ENCODE measurements at places on chromosomes 2 and 18.

GRCh38 chr2:8252997-8253694, 428.7 kb upstream of the ID2 start:
- no peak for DNase-seq

GRCh38 chr2:216632952-216633615, at the start of gene IGFBP2:
IGFBP2 (plus strand) TSS chr2:216633420; CDS start chr2:216633524, 104 bp downstream.
- no peak for DNase-seq

- DNase-seq, result no peak
Observed at GRCh38 chr2:106138543-106139237, 55.4 kb downstream of the UXS1 start.

- DNase-seq, result no peak
Observed at GRCh38 chr18:32732165-32732564, 40.7 kb downstream of the KLHL14 start.

DNA sequence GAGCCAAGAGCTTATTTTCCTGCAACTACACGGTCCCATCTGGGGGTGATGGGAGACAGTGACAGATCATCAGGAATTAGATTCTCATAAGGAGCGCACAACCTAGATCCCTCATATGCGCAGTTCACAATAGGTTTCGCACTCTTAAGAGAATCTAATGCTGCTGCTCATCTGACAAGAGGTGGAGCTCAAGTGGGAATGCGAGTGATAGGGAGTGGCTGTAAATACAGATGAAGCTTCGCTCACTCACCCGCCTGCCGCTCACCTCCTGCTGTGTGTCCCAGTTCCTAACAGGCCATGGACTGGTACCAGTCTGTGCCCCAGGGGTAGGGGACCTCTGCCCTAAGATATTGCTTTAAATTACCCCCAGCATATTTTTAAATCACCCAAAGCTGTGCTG, 10.8 kb downstream of the LRRFIP1 start:
- no peak for DNase-seq

GRCh38 chr2:236217926-236218325, 46.3 kb downstream of the ASB18 start:
- DNase-seq, result no peak

DNA sequence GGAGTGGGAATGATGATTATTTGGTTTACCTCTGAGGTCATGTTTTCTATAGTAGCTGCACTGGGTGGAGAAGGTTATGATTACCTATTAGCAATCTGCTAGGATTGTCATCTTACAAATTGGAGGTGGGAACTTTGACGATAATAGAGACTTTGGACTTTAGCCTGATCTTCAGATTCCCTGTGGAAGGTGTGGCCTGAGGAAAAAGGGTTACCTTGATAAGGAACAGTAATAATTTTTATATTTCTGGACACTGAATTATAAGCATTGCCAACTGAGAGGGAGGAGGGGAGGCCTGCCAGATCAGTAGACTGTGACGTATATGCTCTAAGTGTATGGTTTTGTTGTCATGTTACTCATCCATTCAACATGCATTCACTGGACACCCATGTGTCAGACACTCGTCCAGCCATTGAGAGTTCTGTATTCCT, 183.4 kb upstream of the FOSL2 start:
- no peak for DNase-seq

GRCh38 chr2:117967977-117968718, 45.7 kb downstream of the CCDC93 start:
- no peak for DNase-seq

GRCh38 chr2:172861656-172862476, 126.2 kb downstream of the RAPGEF4 start:
- no peak for DNase-seq

GRCh38 chr2:26245231-26245732, 543 bp downstream of the HADHB start:
- DNase-seq, result peak; percentile 45

- no peak for DNase-seq
Observed at GRCh38 chr18:36525913-36526312, 228.4 kb downstream of the FHOD3 start.

- peak; percentile 23 for DNase-seq
Observed at GRCh38 chr2:175003875-175004729, 1.1 kb downstream of the CHN1 start.

GRCh38 chr18:58191626-58192025, 147.6 kb downstream of the NEDD4L start:
- DNase-seq, result no peak

- no peak for DNase-seq
Observed at GRCh38 chr2:101803945-101804696, 106.6 kb downstream of the MAP4K4 start.

DNA sequence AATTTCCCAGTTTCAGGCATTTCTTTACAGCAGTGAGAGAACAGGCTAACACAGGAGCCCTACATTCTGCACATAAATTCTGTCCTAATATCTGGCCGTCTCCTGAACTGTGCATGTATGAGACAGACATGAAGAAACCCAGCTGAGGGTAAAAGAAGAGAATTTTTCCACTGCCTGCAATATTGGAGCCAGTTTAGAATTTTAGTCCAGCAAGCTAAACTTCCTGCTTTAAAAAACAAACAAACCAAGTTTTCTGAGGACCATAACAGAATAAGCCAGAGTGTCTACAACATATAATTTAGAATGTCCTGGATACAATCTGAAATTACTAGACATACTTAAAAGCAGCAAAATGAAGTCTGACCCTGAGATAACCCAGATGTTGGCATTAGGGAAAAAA, 215.1 kb upstream of the KLHL29 start:
- no peak for DNase-seq

DNA sequence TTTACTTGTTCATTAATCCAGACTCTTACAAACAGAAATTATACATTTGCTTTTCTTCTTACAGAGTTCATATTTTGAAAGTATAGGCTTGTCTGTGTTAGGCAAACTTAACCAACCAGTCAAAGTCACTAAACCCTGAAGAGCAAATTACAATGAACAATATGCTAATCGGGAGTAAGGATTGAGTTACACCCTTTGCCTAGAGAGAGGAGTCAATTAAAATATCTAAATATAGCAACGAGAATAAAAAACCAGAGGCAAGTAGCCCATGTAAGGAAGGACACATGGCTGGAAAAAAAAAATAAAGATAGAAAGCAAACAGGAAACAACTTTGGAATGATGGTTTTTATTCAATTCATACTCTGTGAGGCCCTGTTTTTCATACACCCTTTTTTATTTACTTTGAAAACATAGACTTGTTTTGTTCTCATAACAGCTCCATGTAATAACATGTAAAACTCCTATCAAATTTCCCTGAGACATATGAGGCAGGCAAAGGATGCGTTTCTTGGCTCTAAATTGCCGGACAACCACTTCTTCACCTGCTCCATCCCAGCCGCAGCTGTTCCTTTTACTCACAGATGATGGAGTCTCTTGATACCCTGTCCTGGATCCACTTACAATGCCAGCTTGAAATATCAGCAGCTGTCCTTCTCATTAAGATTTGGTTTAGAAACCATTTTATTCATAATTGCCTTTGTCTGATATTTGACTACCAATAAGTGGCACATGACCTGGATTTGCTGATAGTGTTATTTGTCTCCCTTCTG, 767.7 kb upstream of the GCFC2 start:
- no peak for DNase-seq

GRCh38 chr18:32598144-32598543, 127.5 kb upstream of the GAREM1 start:
- DNase-seq, result no peak

GRCh38 chr2:96623116-96623515, 15.0 kb downstream of the KANSL3 start:
- no peak for DNase-seq

- peak; percentile 44 for DNase-seq
Observed at GRCh38 chr2:171811245-171811628, 82.8 kb downstream of the SLC25A12 start.

DNA sequence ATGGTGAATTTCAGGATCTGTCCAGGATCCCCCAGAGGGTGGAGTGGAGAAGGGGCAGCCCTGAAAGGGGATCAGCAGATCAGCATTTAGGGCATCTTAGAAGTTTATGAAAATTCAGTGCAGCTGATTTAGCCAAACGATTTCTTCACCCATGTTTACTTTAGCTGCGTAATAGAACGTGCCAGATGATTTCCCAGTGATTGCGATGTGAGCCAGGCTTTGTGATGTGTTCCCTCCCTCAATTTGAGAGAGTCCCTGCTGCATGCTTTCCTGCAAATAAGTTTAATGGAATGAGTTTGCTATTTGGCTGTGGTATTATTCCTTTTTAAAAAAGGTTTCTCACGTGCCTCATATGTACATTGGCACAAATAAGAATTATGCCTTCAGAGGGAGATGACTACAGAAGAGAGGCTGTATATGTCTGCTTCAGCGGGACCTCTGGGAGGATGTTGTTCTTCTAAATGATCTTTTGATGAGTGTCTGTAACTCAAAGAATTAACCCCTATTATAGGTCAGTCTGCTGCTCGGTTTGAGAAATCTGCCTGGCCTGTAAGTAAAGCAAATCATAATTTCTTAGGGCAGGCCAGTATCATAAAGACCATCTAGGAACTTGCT, 111.9 kb downstream of the MRO start:
- no peak for DNase-seq

DNA sequence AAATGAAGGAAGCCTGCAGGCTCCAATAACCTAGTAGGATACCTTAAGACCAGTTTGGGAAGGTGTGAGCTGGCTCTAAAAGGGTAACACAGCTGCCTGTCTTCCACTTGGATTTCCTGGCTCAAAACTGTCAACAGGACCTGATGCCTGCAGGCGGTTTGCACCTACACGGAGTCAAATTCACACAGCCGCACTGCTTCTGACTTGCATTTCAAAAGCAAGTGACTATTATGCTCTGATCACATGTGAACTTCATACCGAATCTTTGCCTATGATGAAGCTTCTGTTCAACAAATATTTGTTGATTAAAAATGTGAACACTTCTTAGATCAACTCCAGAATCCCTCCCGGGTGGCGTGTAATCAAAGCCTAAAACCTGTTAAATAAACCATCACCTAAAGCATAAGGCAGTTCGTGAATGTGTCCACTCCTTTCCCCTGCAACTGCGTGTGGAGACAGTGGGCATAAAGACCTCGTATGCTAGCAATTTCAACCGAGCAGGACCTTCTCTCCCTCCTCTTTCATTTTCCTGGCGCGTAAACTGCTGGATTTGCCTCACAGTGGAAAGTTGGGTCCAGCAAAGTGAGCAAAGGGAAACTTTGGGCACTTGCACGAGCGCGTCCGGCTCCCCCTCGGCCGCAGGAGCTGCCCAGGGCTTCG, 784 bp downstream of the CRACDL start:
- no peak for DNase-seq

DNA sequence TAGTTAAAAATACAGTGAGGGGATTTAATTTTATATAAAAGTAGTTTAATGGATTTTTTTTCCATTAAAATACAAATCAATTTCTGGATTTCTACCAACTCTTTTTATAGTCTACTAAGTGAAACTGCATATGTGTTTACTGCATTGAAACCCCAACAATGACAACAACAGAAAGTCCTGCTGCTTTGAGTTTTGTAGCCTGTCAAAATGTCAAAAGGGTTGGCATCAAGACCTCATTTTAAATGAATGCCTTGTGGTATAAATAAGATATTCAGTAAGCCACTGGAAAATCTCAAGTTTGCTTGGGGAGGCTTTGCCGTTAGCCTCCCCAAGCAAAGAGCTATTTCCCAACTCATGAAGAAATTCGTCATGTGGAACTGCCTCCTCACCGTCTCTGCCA, 440.3 kb upstream of the HNMT start:
- DNase-seq, result no peak

- peak; percentile 36 for DNase-seq
Observed at GRCh38 chr2:10038716-10039115, 4.6 kb upstream of the KLF11 start.

DNA sequence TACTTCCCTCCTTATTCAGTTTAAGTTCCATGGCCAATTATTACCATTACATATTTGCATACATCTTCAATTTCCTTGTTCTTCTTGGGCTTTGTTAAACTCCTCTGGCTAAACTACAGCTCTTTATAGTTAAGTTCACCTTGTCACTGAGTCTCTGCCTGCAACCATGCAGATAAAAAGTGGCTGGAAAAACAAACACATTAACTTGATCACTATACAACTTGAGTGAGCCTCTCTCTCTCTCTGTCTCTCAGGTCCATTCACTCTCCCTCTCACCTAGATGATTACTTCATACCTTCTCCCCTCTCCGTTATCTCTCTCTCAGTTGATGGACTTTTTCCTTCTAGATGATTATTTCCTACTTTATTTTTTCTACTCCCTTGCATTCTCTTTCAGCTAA, 30.3 kb downstream of the GCFC2 start:
- DNase-seq, result no peak

- DNase-seq, result peak; percentile 89
Observed at GRCh38 chr18:48896875-48897511, 53.8 kb downstream of the SMAD7 start.

GRCh38 chr2:96801005-96801785, 14.9 kb upstream of the CNNM3 start:
- peak; percentile 53 for DNase-seq

DNA sequence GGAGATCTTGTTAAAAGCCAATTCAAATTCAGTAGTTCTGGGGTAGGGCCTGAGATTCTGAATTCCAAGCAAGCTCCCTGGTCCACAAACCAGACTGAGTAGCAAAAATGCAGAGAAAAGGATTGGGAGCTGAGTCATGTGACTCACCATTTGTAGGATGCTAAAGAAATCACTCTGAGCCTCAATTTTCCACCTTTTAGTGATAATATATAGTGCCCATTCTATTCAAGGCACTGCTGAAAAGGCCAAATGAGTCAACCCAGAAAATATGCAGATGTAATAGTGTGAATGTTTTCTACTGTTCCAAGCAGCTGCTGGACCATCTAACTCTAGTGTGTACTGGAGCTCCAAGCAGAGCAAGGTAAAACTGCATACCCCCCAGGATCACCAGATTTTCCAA, 47.2 kb downstream of the SLC14A2 start:
- DNase-seq, result no peak

DNA sequence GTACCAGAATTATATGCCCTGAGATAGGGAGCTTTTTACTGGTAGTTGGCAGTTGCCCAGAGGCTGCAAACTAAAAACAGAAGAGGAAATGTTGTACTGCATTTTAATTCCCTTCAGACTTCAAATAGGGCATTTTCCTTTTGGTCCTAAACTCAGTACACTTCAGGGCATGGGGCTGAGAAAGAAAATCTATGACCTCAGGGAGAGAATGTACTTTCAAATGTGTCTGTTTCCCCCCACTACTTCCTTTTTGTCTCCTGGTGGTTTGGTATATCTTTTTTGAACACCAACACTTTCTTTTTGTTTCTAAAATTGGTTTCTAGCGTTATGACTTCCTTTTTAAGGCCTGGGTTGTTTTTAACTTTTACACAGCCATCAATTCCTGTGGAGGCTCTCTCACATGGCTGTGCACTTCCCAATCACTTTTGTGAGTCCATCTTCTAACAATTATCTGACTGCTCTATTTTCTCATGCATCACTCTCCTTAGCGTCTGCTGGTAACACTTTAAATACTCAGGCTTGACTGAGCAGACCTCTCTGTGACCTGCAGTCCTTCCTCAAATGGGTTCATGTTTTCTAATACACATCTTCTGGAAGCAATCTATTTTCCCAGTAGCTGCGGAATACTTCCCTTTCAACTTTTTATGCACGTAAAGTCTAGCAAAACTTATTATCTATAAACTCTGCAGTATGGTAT, 596.0 kb downstream of the LRP1B start:
- DNase-seq, result no peak

GRCh38 chr2:237867465-237867864, 8.0 kb downstream of the RAMP1 start:
- no peak for DNase-seq

GRCh38 chr2:54640834-54641540, 82.5 kb upstream of the EML6 start:
- DNase-seq, result no peak
